ENCODE measurements at places on chromosomes 11 and 22.
A peak's percentile ranks its signal among the peaks of the same experiment; 100 is the strongest.

GRCh38 chr11:115678942-115679341 is 174.7 kb upstream of the CADM1 start:
- no peak for DNase-seq

GRCh38 chr11:69923641-69924307 is 104.6 kb upstream of the FGF3 start:
- DNase-seq: no peak

DNA sequence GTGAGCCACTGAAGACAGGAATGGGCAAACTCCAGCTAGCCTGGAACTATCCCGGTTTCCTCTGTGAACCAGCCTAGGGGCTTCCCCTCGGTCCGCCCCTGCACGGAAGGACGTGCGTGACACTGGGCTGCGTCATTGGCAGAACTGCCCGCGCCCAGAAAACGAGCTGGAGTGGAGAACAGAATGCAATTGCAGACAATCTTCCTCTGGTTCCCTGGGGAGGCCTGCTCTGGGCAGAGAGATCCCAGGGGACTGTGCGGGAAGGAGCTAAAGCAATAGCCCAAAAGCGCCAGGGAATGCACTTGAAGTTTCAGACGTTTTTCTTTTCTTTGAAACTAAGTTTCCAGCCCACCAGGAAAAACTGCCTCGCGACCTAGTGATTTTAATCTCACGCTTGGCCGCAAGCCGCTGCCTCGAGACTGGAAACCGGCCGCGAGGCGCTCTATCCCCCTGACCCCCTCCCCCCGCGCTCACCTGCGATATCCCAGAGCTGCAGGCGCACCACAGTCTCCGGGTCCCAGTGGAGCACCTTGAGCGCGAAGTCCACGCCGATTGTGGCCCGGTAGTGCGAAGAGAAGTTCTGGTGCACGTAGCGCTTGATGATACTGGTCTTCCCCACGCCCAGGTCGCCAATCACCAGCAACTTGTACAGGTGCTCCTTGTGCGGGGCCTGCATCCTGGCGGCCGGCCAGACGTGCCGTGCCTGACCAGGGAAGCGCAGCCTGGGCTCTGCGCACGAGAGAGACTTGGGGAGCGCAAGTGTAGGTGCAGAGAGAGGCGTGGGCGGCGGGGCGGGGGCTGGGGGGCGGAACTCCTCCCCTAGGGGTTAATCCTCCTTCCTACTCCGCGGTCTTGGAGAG is at the start of gene RAB38:
Gene RAB38, minus strand, starts transcription at position 735 of the 860 bp plus-strand sequence. Its CDS starts 59 bp downstream, at position 676.
- peak; percentile 43 for DNase-seq

- no peak for DNase-seq
Measured at GRCh38 chr11:35432464-35432863, 13.1 kb upstream of the SLC1A2 start.

- no peak for DNase-seq
Measured at GRCh38 chr11:67372321-67372992, 941 bp downstream of the CLCF1 start.

DNA sequence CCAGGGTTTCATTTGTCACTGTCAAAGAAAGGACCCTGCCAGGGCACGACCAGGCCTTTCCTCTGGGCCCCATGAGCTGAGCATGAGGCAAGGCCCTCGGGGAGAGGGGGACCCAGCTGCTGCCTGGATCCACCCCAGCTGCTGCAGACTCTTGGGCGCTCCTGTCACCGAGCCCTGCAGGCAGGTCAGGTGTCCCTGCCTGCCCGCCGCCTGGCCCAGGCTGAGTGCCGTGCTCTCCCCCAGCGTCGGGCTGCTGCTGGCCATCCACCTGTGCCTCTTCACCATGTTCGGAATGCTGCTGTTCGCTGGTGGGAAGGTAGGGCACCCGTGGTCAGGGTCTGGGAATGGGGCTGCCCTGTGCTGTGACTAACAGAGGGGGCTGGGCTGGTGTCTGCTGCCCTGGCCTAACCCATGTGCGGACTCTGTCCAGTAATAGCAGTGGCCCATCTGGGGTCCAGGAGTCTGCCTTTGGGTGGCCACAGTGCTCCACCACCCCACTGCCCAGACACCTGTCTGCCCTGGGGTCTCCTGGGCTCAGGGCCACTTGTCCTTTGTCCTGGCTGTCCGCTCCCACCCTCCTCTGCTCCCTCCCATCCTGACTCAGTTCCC is 15.0 kb downstream of the TPCN2 start:
- DNase-seq: no peak

- no peak for DNase-seq
Measured at GRCh38 chr22:44906999-44907644, 102.7 kb downstream of the PHF21B start.

GRCh38 chr11:61023086-61023965 is 51.8 kb downstream of the CD6 start:
- DNase-seq: no peak

Data from CD14-positive monocyte (primary cell).